ENCODE measurements at places on chromosomes 4 and X.

GRCh38 chr4:75630174-75630936, at the start of gene CDKL2:
TSS of gene CDKL2 (minus strand) at chr4:75630528. CDS start at chr4:75625988, 4,540 bp downstream.
- DNase-seq = peak; percentile 97

DNA sequence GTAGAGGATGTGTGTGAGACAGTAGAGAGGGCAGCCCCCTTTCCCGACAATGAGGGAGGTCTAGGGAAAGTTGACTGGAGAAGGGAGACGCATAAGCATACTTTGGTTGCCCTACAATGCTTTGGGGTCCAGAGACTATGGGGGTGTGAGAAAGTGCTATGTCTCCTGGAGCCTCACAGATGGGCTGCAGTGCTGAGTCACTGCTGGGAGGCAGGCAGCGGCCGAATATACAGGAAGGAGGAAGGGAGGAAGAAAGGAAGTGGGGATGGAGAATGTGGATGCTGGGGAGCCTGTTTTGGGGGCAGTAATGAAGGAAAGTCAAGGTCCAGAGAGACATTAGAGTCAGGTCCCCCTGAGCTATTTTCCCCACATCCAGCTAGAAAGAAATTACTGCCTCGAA, 12.7 kb downstream of the DRP2 start:
- no peak for DNase-seq

GRCh38 chr4:25614807-25615206, 40.8 kb upstream of the SLC34A2 start:
- DNase-seq = no peak

GRCh38 chrX:11787564-11787963, 29.5 kb downstream of the MSL3 start:
- DNase-seq = peak; percentile 58

GRCh38 chr4:117481742-117482141, 396.4 kb upstream of the TRAM1L1 start:
- DNase-seq = no peak

- DNase-seq = no peak
These were observed 188.8 kb upstream of the FSTL5 start for GRCh38 chr4:162352580-162353107.

GRCh38 chr4:114728426-114728825, 129.8 kb downstream of the UGT8 start:
- no peak for DNase-seq

DNA sequence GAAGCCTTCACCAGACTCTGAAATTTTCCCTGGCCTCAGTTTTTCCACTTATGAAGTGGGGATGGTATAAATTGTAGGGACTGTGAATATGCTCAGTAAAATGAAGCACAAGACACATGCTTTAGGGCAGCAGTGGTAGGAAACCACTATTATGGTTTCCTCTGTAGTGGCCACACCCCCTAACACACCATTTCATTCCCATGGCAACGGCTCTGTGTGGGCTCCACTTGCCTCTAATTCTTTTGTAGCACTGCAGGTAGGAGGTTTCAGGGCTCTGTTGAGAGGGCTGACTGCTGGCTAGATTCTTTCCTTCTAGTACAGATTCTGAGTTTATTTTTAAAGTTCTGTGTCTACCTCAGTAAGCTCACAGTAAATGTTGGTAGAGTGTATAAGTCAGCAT, 3.5 kb upstream of the VMA21 start:
- no peak for DNase-seq

DNA sequence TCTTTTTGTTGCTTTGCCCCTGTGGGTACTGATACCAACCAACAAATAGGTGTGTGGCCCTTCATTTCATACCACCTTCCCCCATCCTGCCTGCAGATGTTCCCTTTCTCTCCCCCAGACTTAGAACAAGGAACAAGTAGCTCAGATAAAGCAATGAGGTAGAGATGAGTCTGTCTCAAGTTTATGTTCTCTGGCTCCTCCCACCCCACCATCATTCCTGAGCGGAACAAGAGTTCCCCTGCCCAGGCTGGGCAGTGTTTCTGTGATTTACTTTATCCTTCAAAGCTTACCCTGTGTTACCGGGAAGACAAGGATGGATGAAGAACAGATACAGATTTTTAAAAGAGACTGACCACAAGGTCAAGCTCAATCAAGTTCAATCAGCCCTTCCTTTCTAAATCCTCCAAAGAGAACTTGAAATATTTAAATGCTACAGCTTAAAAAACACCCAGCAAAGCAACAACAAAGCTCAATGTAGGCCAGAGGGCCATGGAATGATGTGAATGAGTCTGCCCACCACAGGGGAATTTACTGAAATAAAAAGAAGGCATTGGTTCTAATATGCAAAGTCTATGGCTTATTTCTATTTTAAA, 80.1 kb upstream of the UCP1 start:
- no peak for DNase-seq

GRCh38 chr4:118351851-118352827, 664 bp downstream of the PRSS12 start:
- DNase-seq = peak; percentile 61

DNA sequence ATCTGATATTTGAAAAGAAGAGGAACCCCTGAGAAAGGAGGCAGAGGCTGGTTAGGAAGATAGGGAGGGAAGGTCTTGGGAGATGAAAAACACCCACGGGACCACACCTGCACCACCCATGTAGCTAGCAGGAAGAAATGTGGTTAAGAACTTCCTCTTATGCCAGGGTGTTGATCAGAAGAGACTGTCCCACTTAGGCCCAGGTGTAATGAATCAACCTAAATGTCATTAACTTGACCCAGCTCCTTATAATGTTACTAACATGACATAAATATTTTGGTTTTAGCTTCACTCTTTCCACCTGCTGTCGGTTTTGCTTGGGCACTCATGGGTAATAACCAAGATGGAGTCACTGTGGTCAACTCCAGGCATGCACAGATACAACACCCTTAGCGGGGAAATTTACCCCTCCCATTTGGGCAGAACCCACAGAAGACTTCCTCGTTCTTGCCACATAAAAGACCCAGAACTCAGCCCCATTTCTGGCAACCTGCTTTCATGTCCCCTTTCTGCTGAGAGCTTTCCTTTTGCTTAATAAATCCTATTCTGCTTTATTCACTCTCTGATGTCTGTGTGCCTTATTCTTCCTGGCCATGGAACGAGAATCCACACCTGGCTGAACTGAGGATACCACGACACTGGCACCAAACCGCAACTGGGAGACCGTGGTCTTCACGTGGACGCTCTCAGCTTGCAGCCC, 46.8 kb downstream of the ZNF141 start:
- DNase-seq = no peak

DNA sequence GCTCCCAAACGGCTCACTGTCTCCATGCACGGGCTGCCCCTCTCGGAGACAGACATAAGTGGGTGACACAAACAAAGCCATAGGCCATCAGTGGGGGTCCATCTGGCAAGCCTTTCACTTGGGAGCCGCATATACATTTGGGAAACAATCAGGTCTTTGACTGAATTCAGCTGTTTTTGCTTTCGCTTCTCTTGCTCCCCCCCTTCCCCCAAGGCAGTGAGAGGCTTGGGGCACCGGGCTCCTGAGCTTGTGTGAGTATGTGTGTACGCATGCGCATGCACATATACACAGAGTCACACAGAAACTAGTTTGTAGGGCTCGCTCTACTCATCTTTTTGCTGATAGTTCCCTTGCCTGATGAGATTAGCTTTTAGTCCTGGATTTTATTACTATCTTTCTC, 284.4 kb downstream of the AFF2 start:
- no peak for DNase-seq

DNA sequence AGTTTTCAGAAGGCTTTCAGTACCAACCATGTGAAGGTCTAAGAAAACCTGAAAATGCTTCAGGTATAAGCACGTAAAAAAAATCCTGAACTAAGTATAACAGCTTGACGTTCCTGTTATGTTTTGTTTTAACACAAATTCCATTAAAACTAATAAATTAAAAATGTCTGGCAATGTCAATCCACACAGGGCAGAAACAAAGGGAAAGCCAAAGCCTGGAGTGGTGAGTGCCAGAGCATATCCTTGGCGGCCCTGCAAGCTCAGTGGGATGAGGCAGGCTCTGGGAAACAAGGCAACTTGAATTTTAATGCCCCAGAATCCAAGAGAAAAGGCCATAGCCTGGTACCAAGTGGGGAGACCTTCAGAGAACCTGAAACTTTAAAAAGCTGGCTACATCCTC, 78.2 kb downstream of the EPHA5 start:
- DNase-seq = no peak

DNA sequence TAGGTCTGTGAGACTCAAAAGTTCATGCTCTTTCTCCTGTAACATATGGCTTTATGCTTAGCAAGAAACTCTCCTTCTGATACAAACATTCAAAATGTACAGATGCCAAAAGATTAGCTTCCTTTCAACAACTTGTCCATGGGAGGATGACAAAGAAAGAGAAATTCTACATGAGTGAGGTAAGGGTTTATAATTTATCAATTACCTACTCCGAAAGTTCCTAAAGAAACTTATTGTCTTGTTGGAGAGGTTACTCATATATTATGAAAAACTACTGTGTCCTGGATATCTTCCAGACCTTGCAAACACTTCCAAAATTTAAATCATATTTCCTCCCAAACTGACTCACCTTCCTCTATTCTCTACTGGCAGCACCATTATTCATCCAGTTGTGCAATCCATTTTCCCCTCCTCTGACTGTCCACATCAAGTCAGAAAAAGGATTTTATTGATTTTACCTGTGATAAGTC, 65.1 kb downstream of the ENPEP start:
- no peak for DNase-seq

GRCh38 chrX:287670-288069, 6.5 kb downstream of the PLCXD1 start:
- DNase-seq = no peak

- no peak for DNase-seq
These were observed 1.6 kb upstream of the CLCN4 start for GRCh38 chrX:10155137-10155536.

GRCh38 chrX:69066021-69066757, 99.1 kb downstream of the PJA1 start:
- no peak for DNase-seq

Measured in colonic mucosa (tissue), 4 donors.